ENCODE measurements at places on chromosomes 16 and 17. TPM values are rescaled to one million over a fixed set of nuclear protein-coding genes. Genes with fewer than 3 reads are reported as not detected.

CPNE7 gene
- total RNA-seq, result not detected

PABPN1L gene
- not detected for total RNA-seq

DNA sequence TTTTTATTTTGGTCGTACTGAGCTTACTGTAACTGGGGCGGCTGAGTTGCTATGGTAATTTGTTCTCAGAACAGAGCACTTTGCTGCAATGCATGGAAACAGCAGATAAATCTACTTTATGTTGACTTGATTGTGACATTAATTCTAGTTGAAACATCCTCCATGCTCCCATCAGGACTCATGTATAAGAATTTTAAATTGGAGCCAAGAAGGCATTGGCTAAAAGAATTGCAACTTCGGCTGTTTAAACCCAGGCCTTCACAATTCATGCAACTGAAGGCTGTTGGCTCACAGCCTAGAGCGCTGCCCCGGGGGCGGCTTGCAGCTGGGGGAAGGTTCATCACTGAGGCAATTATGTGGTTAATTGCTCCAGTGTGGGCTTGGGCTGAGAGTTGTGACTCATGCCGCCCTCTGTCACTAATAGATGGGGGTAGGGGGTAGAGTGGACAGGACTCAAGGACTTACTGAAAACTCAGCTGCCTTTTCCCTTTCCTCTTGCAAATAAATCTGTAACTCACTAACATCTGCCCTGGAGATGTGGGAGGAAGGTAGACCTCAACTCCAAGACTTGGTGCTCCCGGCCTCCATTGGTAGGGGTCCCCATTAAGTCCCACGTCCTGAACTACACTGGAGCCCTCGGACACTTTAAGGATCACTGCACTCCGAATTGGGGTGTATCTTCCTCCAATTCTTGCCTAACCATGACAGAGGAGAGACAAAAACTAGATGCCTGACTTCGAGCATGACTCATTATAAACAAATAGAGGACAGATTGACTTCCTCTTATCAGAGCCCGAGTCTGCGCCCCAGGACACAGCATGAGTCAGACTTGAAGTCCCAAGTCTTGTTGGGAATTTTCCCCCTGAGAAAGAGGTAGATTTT, 37.5 kb downstream of the ERCC4 start:
- peak overlapping the region; percentile 67 for H3K4me3 ChIP-seq
- no peaks in the 10 kb centered on the region for H3K27me3 ChIP-seq
- H3K4me1 ChIP-seq, result peaks cover 45% of the 10 kb centered on the region
- peak; percentile 94 for DNase-seq

DNA sequence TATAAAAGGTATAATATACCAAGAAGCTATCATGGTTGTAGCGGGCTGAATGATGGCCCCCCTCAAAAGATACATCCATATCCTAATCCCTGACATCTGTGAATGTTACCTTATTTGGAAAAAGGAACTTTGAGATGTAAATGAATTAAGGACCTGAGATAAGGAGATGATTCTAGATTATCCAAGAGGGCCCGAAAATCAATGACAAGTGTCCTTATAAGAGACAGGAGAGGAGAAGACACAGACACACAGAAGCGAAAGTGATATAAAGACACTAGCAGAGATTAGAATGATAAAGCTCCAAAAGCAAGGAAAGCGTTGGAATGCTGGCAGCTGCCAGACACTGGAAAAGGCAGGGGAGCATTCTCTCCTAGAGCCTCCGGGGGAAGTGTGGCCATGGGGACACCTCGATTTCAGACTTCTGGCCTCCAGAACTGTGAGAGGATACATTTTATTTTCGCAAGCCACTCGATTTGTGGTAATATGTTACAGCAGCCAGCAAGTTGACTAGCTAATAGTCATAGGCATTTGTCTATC, 12.5 kb upstream of the GP1BA start:
- no peak for DNase-seq
- H3K36me3 ChIP-seq, result no peaks in the 10 kb centered on the region
- no peaks in the 10 kb centered on the region for H3K27me3 ChIP-seq
- no peak overlapping the region for H3K27ac ChIP-seq
- no peak overlapping the region for H3K4me3 ChIP-seq
- peaks cover 23% of the 10 kb centered on the region for H3K4me1 ChIP-seq

- no peaks in the 10 kb centered on the region for H3K27me3 ChIP-seq
- no peak for DNase-seq
- H3K36me3 ChIP-seq, result peaks cover 2% of the 10 kb centered on the region
Measured at GRCh38 chr16:67807148-67807682, 526 bp downstream of the TSNAXIP1 start.

PAFAH1B1 gene
- total RNA-seq, result 93.8 TPM

TMC5 gene
- 0.09 TPM for total RNA-seq

DNA sequence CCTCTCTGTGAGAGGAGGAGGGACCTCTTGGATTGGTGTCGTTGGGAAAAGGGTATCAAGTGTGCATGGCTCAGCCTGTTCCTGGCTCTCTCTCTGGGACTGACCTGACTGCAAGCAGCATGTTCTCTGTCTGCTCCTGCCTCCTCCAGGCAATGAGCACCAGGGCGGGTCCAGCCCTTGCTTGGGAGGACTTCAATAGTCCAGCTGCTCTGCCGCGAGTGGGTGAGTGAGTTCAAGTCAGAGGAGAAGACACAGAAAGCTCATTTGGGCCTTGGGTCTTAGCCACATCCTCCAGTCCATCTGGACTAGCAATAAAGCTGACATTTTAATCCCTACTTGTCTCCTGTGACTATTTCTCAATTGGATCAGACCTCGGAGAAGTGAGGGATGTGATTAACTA, 25.2 kb upstream of the TNS4 start:
- no peak for DNase-seq
- no peaks in the 10 kb centered on the region for H3K27me3 ChIP-seq
- H3K4me1 ChIP-seq, result peaks cover 26% of the 10 kb centered on the region

GRCh38 chr17:9666461-9667050, 21.2 kb downstream of the USP43 start:
- H3K4me3 ChIP-seq, result no peak overlapping the region
- no peaks in the 10 kb centered on the region for H3K36me3 ChIP-seq
- no peaks in the 10 kb centered on the region for H3K27me3 ChIP-seq
- DNase-seq, result no peak
